Neural crest cell (in vitro differentiated cells): ENCODE measurements at places on chromosomes 16 and 17.

DNA sequence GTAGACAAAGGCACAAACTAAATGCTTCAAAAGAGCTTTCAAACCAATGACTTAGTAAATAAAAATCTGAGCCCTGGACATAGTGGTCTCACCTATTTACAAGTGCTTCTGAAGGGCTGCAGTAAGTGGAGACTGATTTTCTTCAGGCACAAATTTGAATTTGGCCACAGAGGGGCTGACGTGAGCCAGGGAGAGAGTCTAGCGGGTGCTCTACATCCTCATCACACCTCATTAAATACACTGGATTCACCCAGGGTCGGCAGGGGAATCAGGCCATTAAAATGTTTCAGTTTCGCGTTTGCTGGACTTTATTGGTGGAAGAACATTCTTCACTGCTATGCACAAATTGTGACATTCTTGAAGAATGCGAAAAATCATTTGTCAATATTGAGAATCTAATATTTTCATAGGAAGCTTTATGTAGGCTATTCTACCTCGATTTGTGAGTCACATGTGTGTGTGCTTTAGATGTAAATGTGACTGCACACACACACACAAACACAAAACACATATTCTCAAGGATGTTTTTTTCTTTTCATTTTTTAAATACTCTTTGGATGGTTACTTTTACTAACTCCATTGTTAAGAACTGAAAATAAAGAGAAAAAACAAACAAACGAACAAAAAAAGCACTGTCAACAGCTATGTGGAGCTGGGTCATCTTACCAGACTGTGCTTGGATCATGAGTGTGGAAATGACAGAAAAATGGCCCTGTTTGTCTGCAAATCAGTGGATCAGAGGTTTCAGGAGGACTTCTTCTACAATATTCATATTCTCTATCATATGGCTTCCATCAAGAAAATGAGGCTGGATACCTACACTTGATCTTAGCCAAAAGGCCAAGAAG lies 58.9 kb downstream of the CDH11 start:
- DNase-seq: no peak

DNA sequence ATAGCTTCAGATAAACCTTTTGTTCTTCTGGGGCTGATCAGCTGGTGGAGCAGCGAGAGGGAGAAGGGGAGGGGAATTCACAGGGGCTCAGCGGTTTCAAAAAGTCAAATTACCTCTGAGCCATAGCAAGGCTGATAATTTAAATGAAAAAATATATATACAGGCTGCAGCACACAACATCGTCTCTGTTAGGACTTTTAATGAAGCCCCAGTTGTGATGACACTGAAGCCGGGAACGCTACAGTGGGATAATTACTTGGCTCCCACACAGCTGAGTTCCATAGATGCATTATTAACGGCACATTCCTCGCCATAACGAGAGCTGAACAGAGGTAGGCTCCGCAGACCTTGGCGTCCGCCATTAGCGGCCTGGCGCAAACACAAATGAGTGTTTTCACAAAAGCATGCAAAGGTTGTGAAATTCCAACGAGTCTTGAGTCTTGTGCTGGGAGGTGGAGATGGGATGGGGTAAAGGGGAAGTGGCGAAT lies 216.0 kb downstream of the C16orf78 start:
- no peak for DNase-seq

DNA sequence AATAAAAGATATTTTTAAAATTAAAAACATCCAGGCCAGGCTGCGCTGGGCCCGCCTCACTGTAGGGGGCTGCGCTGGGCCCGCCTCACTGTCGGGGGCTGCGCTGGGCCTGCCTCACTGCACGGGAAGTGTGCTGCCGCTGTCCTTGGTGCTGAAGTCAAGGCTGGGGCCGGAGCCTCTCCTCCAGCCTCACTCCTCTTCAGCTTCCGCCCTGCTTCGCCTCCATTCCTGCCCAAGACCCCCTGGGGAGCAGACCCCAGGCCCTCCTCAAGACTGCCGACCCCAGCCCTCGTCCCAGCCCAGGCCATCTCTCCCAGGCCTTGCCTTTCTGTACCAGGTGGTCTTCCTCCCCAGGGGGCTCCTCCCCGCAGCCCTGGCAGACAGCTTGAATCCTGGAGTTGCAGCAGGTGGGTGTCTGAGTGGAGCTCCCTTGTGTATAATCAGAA lies 26.2 kb downstream of the ENDOV start:
- DNase-seq: peak; percentile 88

DNA sequence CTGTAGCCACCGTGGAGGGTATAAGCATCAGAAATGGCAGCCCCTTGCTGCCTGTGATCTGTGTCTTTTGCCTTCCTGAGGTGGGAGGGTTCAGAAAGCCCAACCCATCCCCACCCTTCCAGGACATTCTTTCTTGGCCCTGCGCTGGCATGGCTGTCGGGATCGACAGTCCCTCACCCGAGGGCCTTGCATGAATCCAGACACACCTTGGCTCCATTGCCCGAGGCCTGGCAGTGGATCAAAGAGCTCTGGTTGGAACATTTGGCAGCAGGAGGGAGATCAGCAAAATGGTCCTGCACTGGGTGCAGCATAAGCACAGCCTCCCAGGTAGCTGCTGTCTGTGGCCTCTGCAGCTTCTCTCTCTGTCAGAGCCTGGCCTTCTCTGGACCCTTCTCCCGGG lies 246.6 kb upstream of the MAF start:
- DNase-seq: no peak
